ENCODE measurements at places on chromosomes 4 and X.

DNA sequence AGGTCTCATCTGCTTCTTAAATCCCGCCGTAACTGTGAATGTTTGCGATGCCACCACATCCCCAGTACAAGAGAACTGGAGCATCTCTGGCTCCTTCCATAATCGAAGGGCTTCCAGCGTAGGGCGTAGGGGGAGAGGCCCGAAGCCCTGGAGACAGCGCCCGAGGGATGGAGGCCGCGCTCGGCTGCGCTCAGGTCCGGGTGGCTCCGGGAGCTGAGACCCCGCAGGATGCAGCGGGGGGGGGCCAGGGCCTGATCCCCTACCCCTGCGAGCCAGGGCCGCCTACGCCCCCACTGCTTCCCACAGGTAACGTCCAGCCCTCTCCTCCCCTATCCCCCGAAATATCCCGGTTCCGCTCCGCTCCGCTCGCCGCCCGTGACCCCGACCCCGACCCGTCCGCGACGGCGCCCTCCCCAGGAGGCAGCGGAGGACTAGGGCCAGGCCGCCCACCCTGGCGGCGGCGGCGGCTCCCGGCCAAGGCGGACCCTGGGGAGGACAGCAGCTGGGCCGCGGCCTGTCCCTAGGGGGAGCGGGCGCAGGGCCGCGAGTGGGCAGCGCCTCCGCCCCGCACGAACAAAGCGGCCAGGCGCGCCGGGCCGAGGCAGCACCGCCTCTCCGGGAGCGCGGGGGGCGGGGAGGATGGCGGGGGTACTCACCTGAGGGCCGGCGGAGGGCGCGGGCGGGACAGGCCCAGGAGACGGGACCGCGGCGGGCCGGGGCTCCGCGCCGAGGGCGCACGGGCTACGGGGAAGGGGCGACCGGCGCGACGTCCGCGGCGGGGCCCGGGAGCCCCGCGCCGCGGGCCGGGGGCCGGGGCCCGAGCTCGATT, 723 bp downstream of the WDFY3 start:
- no peak for DNase-seq

DNA sequence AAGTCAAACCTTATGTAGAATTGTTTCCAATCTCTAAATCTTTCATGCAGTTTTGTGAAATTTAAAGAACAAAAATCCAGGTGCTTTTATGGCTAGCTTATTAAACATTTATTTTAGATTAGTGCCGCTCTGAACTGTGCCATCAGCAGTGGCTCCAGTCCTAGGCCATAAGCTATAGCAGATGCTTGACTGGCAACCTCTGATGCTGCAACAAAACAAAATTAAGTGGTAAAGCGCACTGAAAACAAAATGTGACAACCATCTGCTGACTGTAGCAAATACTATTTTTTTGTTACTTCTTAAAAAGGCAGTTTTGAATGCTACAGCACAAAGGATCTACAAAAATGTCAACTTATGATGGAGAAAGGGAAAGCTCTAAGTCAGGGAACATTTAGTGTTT, 237.4 kb downstream of the DCLK2 start:
- DNase-seq, result no peak

GRCh38 chrX:71563921-71564320, 14.3 kb upstream of the GCNA start:
- no peak for DNase-seq

- no peak for DNase-seq
Measured at GRCh38 chr4:157819693-157820464, 352.9 kb downstream of the GASK1B start.

GRCh38 chrX:130155564-130155963, 10.1 kb downstream of the AIFM1 start:
- DNase-seq, result no peak

- DNase-seq, result no peak
Measured at GRCh38 chr4:87532907-87533306, 3.7 kb upstream of the SPARCL1 start.

DNA sequence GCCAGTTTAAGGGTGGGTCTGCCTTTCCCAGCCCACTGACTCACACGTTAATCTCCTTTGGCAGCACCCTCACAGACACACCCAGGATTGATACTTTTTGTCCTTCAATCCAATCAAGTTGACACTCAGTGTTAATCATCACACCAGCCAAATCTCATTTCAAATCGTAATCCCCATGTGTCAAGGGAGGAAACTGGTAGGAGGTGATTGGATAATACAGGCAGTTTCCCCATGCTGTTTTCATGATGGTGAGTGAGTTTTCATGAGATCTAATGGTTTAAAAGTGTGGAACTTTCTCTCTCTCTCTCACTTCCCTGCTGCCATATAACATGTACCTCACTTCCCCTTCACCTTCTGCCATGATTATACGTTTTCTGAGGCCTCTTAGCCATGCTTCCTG, 647.2 kb upstream of the FRG1 start:
- DNase-seq, result no peak

- DNase-seq, result no peak
Measured at GRCh38 chrX:147847999-147848398, 63.7 kb upstream of the FMR1 start.

DNA sequence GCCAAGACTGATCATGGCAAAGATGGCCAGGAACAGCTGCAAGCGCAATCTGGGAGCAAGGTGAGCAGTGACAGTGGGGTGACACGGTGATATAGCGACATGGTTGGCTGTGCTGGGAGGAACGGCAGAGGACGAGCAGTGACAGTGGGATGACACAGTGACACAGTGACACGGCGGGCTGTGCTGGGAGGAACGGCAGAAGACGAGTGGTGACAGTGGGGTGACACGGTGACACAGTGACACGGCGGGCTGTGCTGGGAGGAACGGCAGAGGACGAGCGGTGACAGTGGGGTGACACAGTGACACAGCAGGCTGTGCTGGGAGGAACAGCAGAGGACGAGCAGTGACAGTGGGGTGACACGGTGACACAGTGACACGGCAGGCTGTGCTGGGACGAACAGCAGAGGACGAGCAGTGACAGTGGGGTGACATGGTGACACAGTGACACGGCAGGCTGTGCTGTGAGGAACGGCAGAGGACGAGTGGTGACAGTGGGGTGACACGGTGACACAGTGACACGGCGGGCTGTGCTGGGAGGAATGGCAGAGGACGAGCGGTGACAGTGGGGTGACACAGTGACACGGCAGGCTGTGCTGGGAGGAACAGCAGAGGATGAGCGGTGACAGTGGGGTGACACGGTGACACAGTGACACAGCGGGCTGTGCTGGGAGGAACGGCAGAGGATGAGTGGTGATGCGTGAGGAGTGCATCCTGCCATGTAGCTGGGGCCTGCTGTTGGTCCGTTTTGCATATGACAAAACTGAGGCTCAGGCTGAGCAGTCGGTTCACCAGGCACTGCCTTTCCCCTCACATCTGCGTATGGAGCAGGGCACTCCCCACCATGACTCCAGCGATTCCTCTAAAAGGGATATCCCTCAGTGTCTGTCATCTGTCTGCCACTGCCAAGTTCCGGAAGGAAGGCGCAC, 36.0 kb upstream of the MXD4 start:
- DNase-seq, result no peak

GRCh38 chr4:19167311-19167710, 1084.4 kb upstream of the SLIT2 start:
- DNase-seq, result no peak

DNA sequence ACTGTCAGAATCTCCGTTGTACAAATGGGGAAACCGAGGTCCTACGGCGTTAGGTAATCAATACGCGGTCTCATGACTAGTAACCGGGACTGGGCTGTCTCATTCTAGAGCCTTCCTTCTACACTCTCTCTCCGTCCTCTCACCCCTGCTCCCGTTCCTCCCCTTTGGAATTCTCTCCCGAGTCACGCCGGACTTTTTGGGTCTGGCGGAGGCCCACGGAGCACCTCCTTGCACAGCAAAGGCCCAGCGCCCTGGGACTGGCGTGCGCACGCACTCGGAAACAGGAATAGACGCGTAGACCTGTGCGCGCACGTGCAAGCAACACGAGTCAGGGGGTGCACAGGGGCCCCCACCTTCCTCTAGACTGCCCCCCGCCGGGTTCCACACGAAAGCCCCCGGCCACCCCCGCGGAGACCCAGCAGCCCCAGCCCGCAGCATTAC, 361 bp downstream of the QDPR start:
- peak; percentile 50 for DNase-seq

- no peak for DNase-seq
Measured at GRCh38 chr4:153931804-153932203, 142.9 kb upstream of the SFRP2 start.

DNA sequence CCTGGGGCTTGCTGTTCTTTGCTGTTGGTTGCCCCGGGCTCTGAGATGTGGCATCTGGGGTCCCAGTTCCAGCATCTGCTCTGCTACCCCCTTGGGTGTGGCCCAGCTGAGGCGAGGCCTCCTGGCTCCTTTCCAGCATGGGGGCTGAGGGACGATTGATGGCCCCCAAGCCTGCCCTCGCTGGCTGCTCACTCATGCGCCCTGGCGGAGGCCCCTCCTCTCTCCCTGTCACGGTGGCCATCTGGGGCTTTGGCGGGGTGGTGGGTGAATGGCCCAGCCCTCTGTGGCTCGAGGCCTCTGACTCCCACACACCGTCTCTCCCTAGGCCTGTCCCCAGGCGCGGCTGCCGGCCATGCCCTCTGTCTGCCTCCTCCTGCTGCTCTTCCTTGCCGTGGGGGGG, 1.8 kb downstream of the PLXNA3 start:
- no peak for DNase-seq

GRCh38 chr4:159410891-159411290, 308.0 kb downstream of the RAPGEF2 start:
- no peak for DNase-seq

GRCh38 chr4:168995537-168996295, 14.3 kb downstream of the CBR4 start:
- DNase-seq, result no peak

DNA sequence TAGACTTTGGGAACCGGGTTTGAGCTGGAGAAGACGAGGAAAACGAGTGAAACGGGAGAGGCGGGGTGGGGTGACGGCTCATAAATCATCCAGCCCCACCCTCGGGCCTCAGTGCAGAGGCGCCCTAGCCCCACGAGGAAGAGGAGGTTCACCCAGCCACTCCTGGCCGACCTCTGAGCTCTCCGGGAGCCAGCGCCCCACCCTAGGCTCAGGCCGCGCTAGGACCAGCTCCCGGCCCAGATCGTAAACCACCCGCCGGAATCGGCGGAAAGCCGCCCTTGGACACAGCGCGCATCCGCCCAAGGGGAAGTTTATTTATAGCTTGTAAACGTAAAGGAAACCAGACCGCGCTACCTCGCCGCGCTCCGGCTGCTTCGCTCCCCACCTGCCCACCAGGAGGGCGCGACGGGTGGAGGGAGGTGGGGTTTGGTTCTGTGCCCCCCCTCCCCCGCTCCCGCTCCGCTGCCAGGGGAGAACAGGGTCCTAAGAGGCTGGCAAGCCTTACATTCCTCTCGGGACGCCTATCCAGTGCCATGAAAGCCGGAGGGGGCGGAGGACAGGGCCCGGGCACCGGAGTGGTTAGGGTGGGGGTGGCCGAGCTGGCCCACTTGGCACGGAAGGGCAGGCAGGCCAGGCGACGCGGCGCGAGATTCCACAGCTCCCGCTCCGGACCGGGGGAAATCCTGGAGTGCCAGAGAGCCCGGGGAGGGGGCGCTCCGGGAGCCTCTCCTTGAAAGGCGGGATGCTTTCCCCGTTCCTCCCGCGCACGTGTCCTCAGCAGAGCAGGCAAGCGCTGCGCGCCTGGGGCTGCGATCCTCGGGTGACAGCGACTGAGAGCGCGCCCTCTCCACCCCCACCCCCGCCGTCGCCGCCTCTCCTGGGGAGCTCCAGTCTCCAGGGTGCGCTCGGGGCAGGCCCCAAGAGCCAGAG, 84.2 kb downstream of the BCOR start:
- DNase-seq, result no peak

DNA sequence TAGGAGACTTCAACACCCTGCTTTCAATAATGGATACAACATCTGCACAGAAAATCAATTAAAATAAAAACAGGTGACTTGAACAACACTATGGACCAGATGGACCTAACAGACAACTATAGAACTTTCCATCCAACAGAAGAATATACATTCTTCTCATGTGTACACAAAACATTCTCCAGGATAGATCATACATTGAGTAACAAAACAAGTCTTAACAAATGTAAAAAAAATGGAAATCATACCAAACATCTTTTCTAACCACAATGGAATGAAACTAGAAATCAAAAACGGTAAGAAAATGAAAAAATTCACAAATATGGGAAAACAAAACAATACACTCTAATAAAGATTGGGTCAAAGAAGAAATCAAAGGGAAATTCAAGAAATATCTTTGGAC, 24.7 kb downstream of the CYP2U1 start:
- DNase-seq, result no peak

DNA sequence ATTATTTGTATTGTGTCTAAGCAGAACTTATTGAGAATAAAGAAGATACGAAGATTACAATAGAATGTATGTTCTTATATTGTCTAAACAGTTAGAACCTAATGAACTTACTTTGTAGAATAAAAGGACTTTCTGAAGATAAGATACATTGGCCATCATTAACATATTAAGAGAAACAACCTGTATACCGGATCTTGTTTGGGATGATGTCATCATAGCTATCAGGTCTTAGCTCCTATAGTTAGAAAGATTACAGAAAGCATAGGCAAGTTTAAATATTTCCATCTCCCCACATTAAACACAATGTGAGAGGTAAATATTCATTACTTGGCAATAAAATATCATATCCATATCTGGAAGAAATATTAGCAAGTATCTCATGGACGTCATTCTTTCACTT, 282.3 kb downstream of the PACRGL start:
- no peak for DNase-seq

- no peak for DNase-seq
Measured at GRCh38 chr4:48058617-48059530, 42.3 kb downstream of the NIPAL1 start.

DNA sequence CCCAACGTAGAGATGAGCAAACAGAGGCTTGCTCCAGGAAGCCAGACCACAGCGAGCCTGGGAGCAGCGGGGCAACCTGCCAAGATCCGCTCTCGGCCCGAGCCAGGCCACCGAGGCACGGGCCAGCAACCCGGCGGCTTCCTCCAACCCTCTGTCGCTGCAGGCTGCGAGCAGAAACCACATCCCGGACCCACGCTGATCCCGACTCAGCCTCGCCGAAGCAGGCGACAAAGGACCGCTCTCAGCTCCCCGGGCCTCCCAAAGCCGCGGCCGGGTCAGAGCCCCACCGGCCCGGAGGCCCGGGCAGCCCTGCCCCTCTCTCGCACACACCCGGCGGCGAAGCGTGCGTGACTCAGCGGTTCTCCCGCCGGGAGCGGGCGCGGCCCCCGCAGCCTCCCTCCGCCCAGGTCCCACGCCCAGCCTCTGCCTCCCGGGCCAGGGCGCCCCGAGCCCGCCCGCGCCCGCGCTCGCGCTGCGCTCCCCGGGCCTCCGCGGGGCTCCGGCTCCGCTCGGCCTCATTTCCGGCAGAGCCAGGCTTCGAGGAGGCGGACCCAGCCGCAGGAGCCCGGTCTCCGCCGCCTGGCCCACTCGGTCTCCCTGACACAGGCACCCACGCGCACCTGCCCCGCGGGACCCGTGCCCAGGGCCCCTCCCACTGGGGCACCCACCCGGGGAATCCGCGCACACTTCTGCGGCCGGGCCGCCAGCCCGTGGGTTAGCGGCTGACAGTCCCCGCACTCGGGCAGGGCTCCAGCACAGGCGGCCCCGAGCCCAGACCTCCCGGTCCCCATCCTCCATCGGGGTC, 1.7 kb downstream of the PPP2R2C start:
- DNase-seq, result no peak

GRCh38 chr4:6362243-6362885, 92.7 kb downstream of the WFS1 start:
- DNase-seq, result no peak

All from stimulated activated CD8-positive, alpha-beta memory T cell treated with anti-CD3 and anti-CD28 coated beads, Interleukin-2, amount 100 ng/mL, for 48 hours (primary cell).